Breast epithelium (tissue), 4 donors: ENCODE measurements at places on chromosomes 1 and 21.
A peak's percentile ranks its signal among the peaks of the same experiment; 100 is the strongest.

DNA sequence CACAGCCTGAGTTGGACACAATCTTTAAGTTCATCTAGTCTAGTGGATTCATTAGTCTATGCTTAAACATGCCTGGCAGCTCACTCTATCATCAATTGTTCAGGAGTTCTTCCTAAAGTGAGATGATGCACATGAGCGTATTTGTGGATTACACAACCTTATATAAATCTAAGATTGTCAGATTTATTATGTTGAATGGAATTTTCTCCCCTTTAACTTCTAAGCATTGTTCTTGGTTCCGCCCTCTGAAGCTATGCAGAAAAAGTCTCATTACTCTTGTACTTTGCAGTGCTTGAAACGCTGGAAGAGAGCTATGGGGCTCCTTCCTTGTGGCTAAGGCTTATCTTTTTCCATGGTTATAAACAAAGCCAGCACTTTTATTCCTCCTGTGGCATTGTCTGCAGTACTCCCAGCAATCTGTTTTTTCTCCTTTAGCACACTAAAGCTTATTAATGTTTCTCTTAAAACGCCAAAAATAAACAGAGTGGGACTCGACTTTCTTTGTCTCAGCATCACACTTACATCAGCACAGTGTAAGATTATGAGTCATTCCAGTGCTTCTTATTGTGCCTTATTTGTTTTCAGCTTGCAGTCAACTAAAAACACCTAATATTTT lies 316.8 kb upstream of the CAMK1G start:
- H3K36me3 ChIP-seq: no peaks in the 10 kb centered on the region
- H3K27ac ChIP-seq: no peak overlapping the region
- no peak for DNase-seq
- H3K27me3 ChIP-seq: no peaks in the 10 kb centered on the region

DNA sequence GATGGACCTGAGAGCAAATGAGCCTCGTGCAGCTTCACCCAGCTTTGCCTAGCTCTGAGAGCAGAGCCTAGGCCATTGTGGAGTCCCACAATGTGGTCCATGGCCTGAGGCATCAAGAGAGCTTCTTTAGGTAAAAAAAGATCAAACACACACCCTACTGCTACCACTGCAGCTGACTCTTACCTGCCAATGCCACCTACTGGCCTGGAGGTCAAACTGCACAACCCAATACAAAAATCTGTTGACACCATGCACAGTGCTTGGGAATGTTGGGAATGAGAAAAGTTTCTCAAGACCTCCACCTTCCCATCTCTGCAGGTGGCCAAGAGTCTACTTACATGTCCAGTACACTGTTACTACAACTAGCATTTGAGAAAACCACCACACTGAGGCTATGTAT lies 60.6 kb downstream of the UCHL5 start:
- H3K4me1 ChIP-seq: no peaks in the 10 kb centered on the region
- H3K4me3 ChIP-seq: no peak overlapping the region
- no peaks in the 10 kb centered on the region for H3K36me3 ChIP-seq
- no peak for DNase-seq

DNA sequence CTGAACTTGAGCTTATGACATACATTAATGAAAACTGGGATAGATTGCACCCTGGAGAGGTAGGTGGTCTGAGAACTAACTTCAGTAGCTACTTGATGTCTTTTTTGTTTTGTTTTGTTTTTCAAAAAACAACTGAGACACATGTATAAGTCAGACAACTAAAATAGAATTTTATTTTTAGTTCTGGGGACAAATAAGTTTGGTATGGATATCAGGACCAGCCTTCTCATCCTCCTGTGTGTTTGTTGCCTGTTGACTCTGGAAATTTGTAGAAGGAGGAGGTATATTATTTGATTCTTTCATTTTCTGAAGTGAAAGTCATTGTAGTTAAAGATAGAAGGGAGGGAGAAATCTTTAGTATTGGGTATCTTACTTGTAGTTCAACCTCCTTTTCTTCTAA lies 41.5 kb downstream of the MTF2 start:
- H3K4me1 ChIP-seq: no peaks in the 10 kb centered on the region
- no peak overlapping the region for H3K4me3 ChIP-seq
- DNase-seq: no peak
- no peaks in the 10 kb centered on the region for H3K36me3 ChIP-seq

DNA sequence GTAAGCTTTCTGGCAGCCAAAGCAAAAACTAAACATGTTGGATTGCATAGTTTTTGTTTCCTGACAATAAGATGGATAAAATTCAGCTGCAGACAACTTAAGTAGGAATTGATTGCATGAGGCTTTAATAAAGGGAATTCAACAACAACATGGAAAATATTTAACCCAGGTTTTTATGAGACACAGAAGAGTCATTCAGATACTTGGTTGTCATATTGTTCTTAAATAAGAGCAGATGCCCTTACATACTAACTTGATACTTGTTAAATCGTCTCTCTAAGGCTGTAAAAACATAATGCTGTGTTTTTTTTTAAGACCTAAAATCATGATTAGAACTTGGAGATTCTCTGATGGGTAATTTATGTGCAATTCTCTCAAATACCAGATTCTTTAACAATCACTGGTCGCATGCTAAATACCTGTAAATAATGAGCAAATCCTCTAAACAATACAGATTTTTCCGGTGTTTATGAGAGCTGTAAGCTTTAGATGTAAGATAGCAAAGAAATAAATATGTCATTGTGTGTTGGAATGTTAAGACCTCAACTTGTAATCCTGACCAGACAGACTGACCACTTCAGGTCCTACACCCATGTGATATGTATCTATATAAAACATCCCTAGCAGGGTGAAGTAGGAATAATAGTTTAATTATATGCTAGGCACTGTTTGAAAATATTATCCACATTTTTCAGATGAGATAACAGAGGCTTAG lies 37.8 kb upstream of the CD34 start:
- no peaks in the 10 kb centered on the region for H3K4me1 ChIP-seq
- no peak overlapping the region for H3K4me3 ChIP-seq
- H3K27ac ChIP-seq: peak overlapping the region; percentile 16
